Mesothelial cell of epicardium (in vitro differentiated cells): ENCODE measurements at places on chromosomes 4 and X.

GRCh38 chrX:72069350-72070160 is 62.2 kb downstream of the RTL5 start:
- DNase-seq, result no peak

GRCh38 chr4:32425243-32425642 is 1705.1 kb downstream of the PCDH7 start:
- no peak for DNase-seq

- DNase-seq, result no peak
These were observed 333.3 kb downstream of the PDGFC start for GRCh38 chr4:156638334-156638733.

DNA sequence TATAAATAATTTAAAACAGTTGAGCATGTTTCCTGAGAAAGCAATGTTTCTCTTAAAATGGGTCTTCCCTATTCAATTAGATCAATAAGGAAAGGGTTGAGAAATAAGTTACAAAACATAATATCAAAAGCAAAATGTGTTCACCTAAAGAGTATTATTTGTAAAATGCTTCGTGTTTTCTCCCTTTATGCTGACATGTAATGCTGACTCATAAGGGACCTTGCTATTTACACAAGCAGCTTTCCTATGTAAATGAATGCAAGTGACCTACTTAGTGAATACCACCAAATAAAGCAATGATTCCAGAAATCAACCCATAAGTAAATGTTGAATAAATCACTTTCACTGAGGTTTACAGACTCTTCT is 91.5 kb downstream of the ELOVL6 start:
- DNase-seq, result no peak
